ENCODE measurements at places on chromosomes 2 and 18.

GRCh38 chr2:85245891-85246290 lies 81.9 kb downstream of the TGOLN2 start:
- DNase-seq = no peak

- DNase-seq = no peak
These were observed 2.3 kb downstream of the MBOAT2 start for GRCh38 chr2:9001229-9001628.

DNA sequence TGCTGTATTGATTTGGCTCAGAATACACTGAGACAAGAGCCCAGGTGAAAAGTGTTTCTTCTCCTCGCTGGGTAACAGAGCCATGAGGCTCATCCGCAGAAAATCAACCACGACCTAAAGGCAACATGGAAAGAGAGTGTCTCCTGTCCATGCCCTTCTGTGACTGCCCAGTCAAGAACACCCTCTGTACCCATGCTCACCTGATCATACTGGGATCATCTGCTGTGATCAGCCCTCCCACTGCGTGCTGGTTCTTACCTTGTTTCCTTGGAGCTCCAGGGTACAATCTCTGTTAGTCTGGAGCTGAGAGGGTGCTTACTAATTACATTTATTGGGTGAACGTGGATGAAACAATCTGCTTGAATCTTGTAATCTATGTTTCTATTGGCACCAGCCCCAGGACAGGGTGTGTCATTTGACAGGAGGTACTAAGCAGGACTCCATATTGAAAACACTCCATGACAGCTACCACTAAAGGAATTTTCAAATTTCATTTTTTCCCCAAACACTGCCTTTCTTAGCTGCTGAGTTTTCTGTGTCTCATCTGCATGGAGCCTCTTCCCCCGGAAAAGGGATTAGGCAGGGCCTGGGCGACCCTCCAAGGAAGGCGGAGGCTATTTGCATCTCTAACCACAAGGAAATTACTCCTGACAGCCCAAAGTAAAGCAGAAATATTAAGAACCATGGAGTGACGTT lies 39.7 kb upstream of the GRP start:
- DNase-seq = no peak

DNA sequence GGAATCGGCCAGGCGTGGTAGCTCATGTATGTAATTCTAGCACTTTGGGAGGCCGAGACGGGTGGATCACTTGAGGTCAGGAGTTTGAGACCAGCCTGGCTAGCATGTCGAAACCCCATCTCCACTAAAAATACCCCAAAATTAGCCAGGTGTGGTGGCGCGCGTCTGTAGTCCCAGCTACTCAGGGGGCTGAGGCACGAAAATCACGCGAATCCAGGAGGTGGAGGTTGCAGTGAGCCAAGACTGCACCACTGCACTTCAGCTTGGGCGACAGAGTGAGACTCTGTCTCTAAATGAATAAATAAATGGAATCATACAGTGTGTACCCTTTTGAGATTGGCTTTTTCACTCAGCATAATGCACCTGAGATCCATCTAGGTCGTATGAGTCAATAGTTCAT lies 19.4 kb upstream of the TTC39C start:
- no peak for DNase-seq

DNA sequence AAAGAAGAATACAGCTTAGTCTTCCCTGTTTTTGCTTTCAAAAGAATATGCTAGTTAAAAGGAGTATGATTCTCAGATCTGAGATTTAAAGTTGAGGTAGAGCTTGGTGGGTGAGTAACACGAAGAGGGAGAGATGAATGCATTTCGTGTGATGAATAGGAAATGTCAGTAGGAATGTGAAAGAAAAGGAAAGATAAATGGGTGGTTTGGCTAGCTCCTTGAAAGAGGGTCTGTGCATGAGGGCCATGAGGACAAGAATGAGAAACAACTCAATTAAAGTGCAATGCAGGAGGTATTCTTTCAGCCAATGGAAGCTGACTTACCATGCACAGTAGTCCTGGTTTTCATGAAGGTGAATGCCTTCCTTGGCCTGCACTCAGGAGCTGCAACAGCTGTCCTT lies 248.2 kb downstream of the HNMT start:
- no peak for DNase-seq

DNA sequence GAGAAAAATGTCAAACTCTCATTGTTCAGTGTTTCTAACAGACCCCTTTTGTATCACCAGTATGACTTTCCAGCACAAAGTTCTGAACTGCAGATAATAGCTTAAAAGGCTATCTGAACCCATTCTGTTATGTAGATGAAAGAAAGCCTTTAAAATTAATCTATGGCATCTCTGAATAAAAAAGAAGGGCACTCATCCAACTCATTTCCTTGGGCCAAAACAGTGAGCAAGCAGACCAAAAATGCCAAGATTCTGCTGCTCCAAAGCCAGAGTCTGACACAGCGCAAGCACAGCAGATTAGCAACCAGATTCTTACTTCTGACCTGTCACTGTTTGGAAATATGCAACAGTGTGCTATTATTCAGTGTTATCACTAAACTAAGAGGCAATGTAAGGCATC lies 22.6 kb upstream of the ITGA6 start:
- no peak for DNase-seq

- peak; percentile 10 for DNase-seq
These were observed 338.4 kb upstream of the SLC39A10 start for GRCh38 chr2:195318440-195319111.
